ENCODE measurements at places on chromosomes 1 and 21.

DNA sequence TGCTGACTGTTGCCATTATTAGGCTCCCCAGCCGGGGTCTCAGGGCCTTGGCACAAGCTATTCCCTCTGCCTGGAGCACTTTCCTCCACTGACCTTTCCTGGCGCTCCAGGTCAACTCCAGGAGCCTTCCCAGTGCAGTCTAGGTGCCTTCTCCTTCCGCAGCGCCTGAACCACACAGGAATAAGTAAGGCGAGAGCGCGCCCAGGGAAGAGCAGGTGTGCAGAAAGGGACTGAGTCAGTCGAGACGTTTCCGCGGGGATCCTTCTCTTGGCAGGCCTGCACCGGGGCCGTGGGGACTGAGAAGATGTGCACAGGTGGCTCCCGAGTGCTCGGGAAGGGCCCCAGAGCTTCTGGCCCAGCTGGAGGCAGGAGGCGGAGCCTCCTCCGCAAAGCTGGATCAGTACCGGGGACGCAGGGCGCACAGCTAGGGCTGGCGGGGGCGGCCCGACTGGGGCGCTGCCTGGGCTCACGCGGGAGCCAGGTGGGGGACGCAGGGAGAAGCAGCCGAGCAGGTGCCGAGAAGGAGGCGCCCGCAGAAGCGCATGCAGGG is 765 bp upstream of the BMP8A start:
- peak; percentile 16 for DNase-seq

DNA sequence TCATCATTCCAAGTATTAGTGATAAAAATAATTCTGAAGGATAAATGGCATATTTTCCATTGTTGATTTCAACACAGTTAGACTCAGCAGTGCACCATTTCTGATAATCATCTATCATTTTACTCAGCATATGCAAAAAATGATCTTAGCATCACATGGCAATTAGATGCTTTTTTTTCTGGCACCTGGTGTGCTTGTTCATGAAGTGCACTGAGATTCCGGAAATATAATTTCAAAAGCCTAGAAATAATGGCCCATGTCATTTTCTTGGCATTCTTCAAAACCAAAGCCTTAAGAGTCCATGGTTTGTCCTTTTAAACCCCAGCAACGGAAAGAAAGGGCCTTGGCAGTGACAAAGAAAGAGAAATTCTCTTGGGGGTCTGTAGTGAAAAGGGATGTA is 278.8 kb downstream of the KIF26B start:
- DNase-seq = no peak

DNA sequence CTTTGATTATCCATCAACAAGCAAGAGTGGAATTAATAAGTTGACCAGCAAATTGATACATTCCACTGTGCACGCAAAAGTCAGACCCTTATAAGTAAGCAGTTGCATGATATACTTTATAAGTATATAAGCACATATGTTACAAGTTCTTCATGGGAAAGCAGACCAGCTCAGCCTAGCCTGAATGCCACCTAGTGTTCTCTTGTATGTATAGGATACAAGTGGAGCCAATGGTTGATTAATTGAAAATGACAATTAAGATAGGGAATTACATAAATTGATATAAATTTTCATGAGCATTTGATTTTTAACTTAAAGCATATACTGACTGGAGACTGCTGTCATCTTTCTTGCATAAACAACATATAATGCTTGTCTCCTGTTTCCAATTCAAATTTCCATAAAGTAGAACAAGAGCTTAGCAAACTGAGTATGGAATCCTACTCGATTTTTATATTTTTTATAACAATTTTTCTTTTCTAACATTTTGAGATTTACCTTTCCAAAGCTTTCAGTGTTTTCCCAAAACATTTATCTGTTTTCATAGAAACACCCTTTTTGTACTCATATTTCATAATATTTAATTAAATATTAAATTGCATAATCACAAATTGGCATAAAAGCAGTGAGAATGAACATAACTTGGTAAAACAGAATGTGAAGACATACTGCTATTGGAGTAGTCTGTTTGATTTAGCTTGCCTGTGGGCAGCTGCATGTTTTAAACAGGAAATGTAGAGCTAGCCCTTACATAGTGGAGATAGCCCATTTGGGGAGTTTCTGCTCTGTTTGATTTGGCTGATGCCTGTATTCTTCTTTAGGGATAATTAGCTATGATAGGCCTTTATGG is 62.8 kb downstream of the MAGI3 start:
- DNase-seq = no peak

DNA sequence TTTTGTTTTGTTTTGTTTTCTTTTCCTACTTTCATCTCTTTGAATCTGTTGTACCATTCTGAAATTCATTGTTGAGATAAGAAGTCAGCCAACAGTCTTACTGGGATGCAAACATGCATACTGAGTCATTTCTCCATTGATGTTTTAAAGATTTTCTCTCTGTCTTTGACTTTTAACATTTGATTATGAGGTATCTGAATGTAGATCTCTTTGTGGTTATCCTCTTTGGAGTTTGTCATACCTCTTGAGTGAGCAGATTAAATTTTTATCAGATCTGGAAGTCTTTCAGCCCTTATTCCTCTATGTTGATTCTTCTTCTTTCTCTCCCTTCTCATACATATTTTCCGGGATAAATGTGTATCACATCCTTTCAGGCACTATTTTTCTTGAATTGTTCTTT is 406.9 kb upstream of the NCAM2 start:
- DNase-seq = no peak

DNA sequence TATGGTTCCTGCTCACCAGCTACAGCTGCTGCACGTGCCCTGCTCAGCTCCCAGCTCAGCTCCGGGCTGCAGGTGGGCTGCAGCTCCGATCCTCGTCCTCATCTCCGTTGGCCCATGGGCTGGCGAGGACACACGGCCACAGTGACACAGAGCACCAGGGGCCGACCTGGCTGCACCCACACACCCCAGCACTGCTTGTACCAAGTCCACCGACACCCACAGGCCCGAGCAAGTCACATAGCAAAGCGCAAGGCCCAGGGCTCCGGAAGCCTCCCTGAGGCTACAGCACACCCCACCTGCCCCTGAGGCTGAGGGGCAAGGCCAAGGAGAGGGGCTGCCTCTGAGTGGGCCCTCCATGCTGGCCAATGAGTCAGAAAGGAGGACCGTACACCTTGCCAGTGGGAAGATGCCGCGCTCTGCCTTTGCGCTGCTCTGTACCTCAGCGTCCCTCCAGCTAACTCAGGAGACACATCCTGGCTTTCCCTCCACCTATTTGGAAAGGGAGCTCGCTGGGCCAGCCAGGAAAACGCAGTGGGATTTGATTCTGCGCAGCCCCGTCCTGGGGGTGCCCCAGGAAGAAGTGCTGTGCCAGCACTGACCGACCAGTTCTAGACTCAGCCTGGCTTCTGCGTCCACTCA is 124.8 kb downstream of the SIK1 start:
- DNase-seq = no peak

- DNase-seq = no peak
Measured at GRCh38 chr1:29444081-29444715, 207.9 kb downstream of the PTPRU start.

DNA sequence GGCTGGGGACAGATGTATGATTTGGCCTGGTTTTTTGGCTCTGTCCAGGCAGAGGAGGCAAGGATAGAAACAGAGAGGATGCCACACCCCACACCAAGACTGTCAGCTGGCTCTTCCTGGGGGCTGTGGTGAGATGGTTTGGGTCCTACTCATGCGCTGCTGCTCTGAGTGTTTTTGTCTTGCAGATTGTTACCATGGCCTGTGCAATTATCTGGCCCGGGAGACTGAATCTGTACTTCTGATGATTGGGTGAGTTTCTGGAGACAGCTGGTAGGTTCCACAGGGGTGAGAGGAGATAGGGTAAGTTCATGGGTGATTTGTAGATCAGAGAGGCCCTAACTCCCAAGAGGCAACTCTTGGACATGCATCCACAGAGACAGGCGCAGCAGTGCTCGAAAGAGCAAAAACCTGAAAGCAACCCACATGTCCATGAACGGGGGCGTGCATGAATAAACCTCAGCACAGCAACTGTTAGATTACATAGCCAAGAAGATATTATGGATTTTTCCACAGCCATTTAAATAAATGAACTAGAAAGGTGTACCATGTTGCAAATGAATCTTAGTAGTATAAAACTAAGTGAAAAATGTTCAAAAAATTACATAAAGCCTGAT is 17.8 kb downstream of the AADACL4 start:
- DNase-seq = no peak

DNA sequence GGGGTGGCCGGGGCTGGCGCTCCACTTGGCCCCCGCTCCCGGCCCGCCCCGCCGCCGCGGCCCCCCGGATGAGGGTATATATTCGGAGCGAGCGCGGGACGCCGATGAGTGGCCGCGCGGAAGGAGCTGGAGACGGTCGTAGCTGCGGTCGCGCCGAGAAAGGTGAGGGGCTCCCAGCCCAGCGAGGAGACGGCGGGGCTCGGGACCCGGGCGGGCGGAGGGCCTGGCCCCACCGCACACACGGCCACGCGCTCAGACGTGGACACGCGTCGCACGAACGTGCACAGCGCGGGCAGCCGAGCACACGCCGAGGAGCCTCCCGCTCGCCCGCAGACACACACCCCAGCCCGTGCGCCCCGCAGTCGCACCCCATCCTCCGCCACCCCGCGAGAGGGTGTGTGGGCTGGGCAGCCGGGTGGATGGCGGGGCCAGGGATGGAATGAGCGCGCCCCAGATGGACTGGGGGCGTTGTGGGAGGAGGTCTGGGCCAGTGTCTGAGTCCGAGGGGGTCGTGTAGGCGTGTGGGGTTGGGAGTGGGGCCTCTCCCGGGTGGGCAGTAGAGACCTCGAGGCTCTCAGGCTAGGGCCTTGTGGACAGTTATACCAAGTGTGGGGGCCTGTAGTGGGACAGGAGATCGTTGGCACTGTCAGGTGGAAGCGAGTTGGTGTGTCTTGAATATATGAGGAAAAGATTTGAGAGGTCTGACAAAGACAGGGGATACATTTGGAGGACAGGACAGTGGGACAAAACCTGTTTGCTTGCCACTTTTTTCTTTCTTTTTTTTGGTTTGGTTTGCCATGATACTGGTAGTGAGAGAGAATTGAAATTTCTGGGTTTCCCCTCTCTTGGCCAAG is at the start of gene UAP1:
TSS of gene UAP1 (plus strand) at position 107 of the 854 bp plus-strand sequence. CDS start 4,347 bp downstream, outside the sequence.
- DNase-seq = no peak

DNA sequence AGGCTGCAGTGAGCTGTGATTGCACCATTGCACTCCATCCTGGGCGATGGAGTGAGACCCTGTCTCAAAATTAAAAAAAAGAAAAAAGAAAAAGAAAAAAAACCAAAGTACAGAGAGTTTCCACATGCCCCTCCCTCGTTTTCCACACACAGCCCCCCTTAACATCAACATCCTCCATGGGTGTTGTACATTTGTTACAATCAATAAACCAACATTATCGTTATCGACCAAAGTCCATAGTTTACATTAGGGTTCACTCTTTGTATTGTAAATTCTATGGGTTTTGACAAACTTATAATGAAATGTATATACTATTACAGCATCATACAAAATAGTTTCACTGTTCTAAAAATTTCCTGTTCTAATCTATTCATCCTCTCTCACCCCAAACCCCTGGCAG is 15.9 kb upstream of the TINAGL1 start:
- DNase-seq = no peak

- peak; percentile 57 for DNase-seq
Measured at GRCh38 chr1:169364948-169365347, 2.6 kb downstream of the NME7 start.

- DNase-seq = no peak
Measured at GRCh38 chr1:168031627-168032026, 94.8 kb upstream of the MPC2 start.

DNA sequence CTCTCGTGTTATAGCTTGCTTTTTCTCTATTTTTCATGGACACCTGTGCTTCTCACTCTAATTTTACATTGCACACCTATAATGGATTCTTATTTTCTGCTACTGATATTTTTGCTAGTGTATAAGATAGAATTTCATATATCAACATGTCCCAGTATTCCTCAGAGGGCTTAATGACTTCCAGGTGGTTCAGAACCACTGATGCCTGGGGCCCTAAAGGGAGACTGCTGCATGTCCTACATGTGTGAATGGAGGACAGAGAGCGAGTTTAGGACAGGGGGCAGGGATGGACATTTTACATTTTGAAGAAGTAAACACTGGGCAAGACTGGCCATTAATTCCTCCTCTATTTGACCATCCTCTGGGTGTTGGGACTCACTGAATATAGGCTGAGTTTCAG is 100.6 kb downstream of the DISC1 start:
- no peak for DNase-seq

GRCh38 chr1:204507317-204508105 is 8.7 kb upstream of the MDM4 start:
- no peak for DNase-seq

DNA sequence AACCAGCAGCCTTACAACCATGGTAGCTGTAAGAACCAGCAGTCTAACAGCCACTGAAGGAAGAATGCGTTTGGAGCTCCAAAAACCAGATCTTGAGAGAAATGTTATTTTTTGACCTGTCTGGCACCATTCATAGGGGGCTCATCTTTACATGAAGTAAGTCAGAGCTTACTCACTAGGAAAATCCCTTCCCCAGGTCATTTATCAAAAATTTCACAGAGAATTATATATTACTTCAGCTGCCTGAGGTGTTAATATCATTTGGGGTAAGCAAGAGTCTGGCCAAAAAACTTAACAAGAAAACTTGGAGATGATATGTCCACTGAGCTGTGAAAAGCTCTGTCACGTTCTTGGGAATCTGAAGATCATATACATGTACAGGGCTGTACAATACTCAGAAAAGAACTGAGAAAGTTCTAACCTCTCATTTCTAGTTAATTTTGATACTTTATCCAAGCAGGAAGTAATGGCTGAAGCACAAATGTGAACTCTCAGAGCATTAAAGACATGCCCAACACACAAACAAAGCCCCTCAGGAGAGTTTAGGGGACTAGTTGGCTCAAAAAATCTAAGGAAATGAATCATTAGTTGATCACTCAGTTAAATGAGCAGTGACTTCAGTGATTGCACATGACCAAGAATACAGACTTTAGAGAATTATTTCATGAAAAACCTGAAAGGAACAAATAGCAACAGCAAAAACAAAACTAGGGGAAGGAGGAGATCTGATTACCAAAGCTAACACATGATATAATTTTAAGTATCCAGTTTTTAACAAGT is 681.1 kb downstream of the LTN1 start:
- DNase-seq = no peak

- DNase-seq = no peak
Measured at GRCh38 chr1:185857442-185857841, 123.3 kb downstream of the HMCN1 start.

- no peak for DNase-seq
Measured at GRCh38 chr1:23111600-23112535, 56.8 kb downstream of the LUZP1 start.

GRCh38 chr1:21956720-21957552 is 19.8 kb upstream of the HSPG2 start:
- no peak for DNase-seq

- DNase-seq = no peak
Measured at GRCh38 chr1:54842206-54842915, 41.2 kb upstream of the TTC22 start.

- DNase-seq = peak; percentile 28
Measured at GRCh38 chr1:229984310-229984991, 82.6 kb upstream of the GALNT2 start.

GRCh38 chr1:107669996-107670395 is 295.0 kb downstream of the VAV3 start:
- no peak for DNase-seq
